Spleen (tissue), 13 donors: ENCODE measurements at places on chromosomes 11 and 22.

- DNase-seq: no peak
Observed at GRCh38 chr11:128628686-128629085, 41.3 kb upstream of the ETS1 start.

GRCh38 chr22:30889996-30890480 is 78.5 kb downstream of the MORC2 start:
- DNase-seq: peak; percentile 40

GRCh38 chr22:22026157-22026831 is 43.7 kb upstream of the TOP3B start:
- DNase-seq: no peak

- DNase-seq: no peak
Observed at GRCh38 chr11:131488238-131488637, 117.8 kb downstream of the NTM start.

DNA sequence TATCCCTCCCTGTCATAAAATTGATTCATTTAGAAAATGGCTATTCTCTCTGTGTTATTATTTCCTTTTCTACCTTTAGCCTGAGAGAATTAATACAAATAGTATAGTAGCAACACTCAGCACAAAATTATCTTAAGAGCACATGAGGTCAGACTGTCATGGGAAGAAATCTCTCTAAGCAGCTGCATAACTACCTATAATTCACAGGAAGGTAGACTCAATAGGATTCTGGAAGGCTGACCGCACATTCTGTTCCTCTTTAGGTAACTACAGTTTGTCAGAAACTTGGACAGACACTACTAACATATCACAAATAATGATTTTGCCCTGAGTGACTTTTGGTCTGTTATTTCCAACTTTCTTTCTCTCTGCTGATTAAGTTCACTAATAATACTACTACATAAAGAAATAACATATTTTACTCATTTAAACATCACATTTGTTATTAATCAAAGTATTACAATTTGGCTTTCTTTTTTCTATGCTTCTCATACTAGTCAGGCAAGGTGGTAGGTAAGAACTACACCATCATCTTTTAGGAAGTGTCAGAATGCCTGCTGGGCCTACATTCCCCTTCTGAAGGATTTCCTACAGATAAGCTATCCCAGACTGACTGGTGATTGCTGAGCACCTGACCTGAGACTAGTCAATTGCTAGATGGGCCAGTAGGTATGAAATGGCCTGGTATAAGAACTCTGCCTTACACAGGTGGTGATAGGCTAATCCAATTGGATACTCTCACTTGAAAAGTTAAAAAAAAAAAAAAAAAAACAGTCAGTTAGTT is 325.1 kb downstream of the DLG2 start:
- no peak for DNase-seq

DNA sequence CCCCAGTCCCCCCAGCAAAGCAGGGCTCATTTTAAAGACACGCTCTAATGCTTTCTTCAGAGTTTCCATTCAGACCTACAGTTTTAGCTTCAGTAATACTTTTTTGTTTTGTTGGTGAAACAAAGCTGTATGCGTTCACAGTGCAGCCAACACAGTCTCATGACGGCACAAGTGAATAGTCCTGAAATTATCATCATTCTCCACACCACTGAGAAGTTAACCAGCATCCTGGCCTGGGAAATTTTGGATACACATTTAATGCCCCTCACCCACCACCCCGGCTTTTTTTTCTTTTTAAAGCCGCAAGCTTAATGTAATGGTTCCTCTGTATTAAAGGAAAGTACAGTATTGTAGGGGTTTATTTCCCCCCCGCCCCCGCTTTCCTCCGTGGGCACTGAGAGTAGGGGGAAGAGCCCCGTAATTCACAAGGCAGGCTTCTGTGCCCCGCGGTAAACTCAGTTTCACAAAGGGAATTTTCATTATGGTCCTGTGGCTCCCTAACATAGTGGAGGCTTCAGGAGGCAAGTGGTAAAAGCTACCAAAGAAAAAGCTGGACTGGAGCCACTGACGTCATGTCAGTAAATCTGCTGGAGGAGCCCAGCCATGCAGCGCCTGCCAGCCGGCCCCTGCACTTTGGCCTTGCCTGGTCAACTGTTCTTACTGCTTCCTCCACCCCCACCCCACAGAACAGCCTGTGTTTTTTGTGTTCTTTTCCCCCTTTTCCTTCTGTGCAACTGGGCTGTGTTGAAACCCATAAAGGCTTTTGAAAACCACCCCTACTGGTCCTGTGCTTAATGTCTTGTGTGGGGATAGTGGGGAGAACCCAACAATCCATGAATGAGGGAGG is 18.2 kb downstream of the TEAD1 start:
- DNase-seq: no peak
